ENCODE measurements at places on chromosomes 2 and 18. TPM values are rescaled to one million over a fixed set of nuclear protein-coding genes. Genes with fewer than 3 reads are reported as not detected.

The UGT1A7 gene
- 4.5 TPM for total RNA-seq

DNA sequence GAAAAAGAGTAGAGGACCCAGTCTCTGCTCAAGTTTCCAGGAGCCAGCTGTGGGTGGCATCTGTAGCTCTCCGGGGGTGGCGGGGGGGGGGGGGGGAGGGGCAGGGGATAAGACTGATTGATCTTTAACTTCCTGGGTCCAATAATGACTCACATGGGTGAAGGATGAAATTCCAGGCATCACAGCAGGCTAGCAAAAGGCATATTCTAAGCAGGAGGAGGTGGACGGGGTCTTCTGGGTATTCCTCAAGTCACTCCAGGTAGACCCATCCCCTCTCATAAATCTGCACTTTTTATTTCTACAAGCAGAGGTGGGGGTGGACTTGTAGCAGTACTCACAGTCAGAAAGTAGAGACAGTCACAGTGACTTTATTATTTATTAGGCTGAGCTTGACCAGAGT is 85.5 kb upstream of the TMEM247 start:
- DNase-seq = no peak

DNA sequence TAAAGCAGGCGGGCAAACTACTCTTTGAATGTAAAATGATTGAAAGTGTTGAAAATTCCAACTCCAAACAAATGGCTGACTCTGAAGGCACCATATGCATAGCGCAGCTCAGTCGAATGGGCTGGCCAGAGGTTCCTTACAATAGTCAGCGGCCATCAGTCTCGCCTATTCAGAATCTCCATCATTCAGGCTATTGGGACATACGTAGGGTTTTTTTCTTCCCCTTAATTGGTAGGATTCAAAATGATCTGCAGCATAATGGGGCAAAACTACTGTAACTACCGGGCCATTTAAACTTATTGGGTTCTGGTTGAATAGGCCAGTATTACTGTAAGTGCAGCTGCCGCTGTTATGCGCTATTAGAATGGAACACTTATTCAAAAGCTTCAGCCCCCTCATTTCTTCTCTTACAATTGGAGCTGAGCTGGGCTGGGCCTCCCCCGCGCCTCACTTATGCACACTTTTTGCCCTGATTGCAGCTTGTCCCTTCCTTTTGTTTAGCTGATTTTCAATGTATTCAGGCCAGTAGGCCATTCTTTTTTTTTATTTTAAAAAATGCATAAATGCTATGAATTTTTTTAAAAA is 40.4 kb downstream of the SLC9A4 start:
- no peak for DNase-seq

DNA sequence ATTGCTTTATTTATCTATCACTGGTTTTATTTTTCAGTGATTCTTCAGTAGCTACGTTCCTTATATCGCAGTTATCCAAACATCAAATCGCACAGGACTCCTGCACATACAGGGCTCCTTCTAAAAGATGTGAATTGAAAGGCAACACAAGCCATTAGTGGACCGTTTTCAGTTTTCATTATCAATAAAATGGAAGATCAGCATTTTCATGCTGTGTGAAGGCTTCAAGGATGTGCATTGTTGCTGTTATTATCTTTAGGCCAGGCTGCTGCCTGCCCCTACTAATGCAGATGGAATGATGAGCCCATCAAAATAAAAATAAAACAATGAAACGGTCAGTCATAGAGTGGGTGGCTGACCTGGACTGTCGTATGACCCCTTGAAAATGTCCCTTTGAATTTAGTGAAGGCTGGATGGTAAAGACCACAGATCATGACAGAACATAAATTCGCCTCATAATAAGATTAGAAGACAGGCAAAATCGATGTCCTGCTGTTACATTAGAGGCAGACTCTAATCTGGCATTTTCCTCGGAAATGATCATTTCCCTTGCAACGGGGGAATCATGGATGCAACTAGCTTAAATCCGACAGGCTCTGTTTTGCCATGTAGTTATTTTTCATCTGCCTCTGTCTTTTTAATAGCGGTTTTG is 32.9 kb downstream of the ITGB6 start:
- DNase-seq = no peak

The CYP27C1 gene
- total RNA-seq = not detected

The UBE2F gene
- 34.6 TPM for total RNA-seq

The FN1 gene
- total RNA-seq = 1,071 TPM
